ENCODE measurements at places on chromosomes 7 and 10.

DNA sequence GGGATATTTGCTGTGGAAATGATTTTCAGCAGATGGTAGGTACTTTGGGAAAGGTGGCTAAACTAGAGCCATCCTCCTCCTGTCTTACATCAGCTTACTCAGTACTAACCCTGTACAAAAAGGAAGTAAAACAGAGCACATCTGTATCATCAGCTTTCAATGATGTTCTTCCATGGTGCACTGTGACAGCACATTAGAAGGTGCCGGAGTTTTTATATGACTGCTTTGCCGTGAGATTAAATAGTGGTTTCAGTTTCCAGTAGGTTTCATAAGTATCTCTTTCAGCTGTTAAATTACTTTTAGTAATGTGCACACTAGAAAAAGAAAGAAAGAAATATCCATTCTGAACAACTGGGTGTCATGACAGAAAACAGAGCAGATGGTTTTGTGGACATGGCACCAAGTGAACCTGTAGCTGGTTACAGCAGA lies 86.5 kb downstream of the ARID5B start:
- peak; percentile 60 for DNase-seq

DNA sequence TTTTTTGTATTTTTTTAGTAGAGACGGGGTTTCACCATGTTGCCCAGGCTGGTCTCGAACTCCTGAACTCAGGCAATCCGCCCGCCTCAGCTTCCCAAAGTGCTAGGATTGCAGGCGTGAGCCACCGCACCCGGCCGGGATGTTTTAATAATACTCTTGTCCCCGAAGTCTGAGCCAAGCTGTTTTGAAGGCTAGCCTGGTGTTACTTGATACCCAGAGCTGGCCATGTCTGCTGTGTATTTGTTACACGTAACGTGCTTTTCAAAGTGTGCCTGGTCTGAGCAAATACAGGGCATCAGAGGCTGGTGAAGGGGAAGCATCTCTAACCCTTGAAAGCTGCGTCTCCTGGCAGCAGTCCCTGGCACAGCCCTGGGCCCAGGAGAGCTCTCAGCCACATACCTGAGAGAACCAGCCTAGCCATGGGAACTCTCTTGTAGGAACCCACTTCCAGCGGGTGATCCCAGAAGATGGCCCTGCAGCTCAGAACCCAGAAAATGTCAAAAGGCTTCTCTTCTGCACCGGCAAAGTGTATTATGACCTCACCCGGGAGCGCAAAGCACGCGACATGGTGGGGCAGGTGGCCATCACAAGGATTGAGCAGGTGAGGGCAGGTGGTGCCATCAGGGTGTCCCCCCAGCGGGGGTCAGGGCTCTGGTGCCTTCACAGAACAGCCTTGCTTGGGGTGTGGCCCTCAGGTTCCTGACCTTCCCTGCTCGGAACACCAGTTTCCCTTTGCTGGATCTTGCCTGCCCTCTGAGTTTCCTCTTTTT lies 41.7 kb upstream of the ZMIZ2 start:
- DNase-seq: no peak

- DNase-seq: no peak
Measured at GRCh38 chr10:95431900-95432342, 129.2 kb downstream of the SORBS1 start.

DNA sequence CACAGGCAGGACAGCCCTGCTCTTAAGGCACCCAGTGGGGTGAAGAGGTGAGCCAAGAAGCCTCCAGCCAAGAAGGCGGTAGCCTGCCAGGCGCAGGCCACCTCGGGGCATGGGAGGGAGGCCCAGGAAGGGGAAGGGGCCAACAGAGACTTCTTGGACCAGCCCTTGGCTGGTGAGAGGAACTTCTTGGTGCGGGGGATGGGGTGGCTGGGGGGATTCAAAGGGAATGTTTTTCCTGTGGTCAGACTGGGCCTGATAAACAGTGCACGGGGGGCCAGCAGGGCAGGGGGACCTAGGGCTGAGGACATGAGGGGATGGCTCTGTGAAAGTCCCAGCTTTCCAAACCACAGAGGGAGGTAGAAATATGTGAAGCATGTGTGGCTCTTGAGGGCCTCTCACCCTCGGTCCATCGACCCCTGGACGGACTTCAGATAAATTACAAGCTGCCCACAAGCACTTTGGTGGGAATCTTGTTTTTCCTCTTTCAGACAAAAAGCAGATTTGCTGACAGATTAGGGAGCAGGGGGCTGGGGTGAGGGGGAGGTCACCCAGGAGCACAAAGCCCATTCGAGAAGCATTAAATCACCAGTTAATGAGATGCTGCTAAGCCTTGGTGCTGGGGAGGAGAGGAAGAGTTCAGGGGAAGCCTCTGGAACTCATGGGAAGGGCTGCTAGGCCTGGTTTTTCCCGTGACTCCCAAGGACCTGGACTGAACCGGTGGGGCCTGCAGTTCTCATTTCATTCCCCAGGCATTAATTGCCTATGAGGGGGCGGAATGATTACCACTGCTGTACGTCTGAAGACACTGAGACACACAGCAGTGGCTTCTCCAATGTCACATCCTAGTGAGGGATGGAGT lies 11.3 kb downstream of the CRYGN start:
- DNase-seq: no peak

DNA sequence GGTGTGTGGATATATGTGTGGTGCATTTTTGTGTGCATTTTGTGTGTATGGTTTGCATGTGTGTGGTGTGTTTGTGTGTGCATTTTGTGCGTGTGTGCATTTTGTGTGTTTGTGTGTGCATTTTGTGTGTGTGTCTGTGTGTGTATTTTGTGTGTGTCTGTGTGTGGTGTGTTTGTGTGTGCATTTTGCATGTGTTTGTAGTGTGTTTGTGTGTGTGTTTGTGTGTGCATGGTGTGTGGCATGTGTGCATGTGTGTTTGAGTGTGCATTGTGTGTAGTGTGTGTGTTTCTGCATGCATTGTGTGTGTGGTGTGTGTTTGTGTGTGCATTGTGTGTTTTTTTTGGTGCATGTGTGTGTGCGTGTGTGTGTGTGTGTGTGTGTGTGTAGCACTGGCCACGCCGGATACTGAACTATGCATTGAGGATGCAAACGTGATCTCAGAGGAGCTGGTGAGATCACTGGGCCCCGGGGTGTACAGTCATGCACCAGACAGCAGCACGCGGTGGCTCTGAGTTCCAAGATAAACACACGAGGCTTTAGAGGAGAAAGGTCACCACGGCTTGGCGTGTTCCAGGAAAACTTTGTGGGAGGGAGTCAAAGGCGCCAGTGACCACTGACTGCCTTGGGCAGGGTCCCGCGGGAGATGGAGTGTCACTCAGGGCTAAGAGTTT lies 106.6 kb upstream of the SHH start:
- DNase-seq: no peak

- no peak for DNase-seq
Measured at GRCh38 chr7:105250239-105250638, 138.5 kb downstream of the SRPK2 start.

GRCh38 chr10:120979435-120980278 lies 128.5 kb downstream of the WDR11 start:
- no peak for DNase-seq

GRCh38 chr10:106534441-106534840 lies 630.1 kb downstream of the SORCS1 start:
- no peak for DNase-seq

- no peak for DNase-seq
Measured at GRCh38 chr10:50439806-50440205, 183.9 kb downstream of the SGMS1 start.

DNA sequence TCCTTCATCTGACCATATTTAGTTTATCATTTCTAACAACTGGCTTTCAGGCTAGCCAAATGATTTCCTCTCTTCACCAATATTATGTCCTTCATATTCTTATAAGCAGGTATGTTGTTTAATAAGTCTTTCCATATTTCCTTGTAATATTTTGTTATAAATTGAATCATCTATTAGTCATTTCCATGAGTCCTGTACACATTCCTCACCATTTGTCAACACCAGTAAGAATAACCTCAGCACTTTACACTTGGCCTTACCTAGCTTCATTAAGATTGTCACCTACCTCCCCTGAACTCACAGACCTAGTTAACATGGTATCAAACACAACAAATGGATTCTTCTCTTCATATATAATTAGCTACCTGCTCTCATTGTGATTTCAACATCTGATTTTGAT lies 282.3 kb downstream of the SEMA3D start:
- DNase-seq: no peak

GRCh38 chr7:422191-422885 lies 97.3 kb downstream of the PDGFA start:
- no peak for DNase-seq

- no peak for DNase-seq
Measured at GRCh38 chr7:80660939-80661338, 22.5 kb downstream of the CD36 start.

DNA sequence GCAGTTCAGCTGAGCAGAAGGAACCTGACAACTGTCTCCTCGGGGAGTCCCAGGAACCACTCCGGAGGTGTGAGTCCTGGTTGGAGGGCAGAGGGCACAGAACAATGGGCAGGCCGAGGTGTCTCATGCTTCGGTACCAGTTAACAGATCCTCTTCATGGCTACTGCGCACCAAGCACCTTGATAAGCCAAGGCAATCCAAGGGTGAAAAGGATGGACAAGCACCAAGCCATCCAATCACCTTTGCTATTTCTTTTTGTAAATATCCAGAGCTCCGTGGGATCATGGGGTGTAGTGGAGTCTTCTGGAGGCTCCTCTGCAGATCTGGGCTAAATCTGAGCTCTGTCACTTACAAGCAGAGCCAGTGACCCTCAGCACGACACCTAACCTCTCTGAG lies 233.5 kb downstream of the WDR11 start:
- DNase-seq: no peak

DNA sequence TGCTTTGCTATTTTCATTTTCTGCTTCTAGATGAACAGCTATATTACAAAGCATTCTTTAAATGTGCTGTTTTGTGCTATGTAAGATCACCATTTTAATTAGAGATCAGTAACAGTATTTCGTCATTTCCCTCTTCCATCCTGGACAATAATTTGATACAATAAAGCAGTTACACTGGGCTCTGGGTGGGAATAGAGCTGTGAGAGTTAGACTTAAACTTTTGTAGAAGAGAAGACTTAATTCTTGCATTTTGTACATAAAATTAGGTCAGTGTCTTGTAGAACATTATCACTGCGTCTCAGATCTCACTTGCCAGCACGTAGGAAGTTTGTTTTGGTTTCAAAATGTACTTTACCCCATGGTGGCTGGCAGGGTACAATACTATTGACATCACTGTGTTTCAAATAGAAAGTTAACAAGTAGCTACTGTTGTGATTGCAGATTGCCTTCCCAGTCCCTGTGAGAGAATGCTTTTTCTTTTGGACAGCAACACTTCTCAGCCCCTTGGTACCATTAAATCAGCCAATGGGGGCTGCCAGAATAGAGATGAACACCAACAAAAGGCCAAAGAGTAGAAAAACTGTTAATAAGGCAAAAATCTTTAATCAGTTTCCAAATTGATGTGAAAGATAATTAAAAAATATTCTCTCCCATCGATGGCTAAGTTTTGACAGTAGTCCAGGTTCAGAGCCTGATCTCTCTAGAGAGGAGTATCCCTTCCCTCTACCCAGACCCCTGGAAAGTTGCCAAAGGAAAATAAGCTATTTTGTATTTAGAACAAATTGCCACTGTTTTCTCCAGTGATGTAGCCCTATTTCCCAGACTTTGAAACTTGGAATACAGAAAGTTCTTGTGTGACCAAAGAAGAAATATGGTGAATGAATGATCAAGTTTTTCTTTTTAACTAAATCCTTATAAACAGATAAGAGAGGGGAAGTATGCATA lies 35.1 kb downstream of the SMNDC1 start:
- peak; percentile 18 for DNase-seq

GRCh38 chr7:278081-278480 lies 11.9 kb upstream of the FOXL3 start:
- DNase-seq: no peak

GRCh38 chr7:42203336-42203735 lies 33.7 kb downstream of the GLI3 start:
- no peak for DNase-seq

- DNase-seq: no peak
Measured at GRCh38 chr10:60073397-60073780, 167.0 kb upstream of the CCDC6 start.

GRCh38 chr10:89563861-89564478 lies 28.6 kb upstream of the SLC16A12 start:
- peak; percentile 65 for DNase-seq

DNA sequence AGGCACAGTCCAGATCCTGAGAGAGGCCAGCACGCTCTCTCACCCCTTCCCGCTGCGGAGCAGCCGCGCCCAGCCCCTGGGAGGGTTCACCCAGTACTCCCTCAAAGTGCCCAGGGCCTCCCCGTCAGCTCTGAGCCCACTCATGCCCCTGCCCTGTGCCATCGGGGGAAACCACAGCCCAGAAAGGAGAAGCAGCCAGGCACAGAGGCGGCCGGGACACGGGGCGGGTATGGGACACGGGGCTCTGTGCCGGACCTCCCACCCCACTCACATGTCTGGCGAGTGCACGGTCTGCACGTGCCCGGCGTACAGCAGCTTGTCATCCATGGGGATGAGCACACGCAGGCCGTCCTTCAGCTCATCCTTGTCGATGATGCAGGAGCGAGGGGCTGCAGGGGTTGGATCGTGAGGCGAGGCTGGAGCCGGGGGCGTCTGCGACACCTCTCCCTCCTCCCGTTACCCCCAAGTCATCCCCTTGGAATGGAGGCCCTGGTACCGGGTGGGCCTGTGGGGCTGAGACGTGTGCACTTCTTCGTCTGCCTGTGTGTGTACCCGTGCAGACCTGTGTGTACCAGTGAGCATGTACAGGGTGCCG lies 38.2 kb downstream of the SLC29A4 start:
- no peak for DNase-seq

- no peak for DNase-seq
Measured at GRCh38 chr7:91165846-91166230, 98.4 kb upstream of the FZD1 start.

- no peak for DNase-seq
Measured at GRCh38 chr7:111958896-111959295, 247.3 kb downstream of the DOCK4 start.

GRCh38 chr10:102517553-102517952 lies 13.8 kb downstream of the SUFU start:
- DNase-seq: no peak

- peak; percentile 64 for DNase-seq
Measured at GRCh38 chr10:123559066-123559822, 106.9 kb upstream of the GPR26 start.

- no peak for DNase-seq
Measured at GRCh38 chr10:131677671-131678070, 223.1 kb upstream of the PPP2R2D start.

- no peak for DNase-seq
Measured at GRCh38 chr10:122678266-122678665, 21.4 kb downstream of the C10orf120 start.

GRCh38 chr10:28201410-28202400 lies 101.2 kb downstream of the MPP7 start:
- no peak for DNase-seq

DNA sequence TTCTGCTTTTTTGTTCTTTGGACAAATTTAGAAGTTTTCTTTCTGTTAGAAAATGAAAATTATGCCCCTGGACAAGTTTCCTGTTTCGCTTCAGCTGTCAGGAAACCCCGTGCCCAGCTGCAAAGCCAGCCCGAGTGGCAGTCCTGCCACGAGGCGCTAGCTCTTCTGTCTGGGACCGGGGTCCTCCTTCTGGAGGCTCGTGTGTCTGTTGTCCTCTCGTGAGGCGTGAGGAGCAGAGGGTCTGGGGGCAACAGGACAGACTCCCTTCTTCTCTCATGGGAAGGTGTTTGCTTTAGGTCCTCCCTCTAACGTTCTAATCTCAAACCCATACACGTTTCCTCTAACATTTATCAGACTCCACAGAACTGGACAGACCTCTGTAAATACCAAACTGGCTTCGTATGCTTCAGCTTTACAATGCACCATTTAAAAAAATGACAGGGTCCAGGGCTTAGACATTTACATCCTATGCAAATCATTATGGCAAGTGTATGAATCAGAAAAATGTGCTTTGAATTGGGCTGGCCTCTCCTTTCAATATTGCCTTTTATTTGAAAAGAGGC lies 184.5 kb upstream of the SHH start:
- DNase-seq: no peak

Data from CD4-positive, alpha-beta T cell treated with Interleukin-2 at 100 ng/mL for 4 hours (primary cell).